Stimulated activated CD8-positive, alpha-beta memory T cell treated with anti-CD3 and anti-CD28 coated beads, Interleukin-7, amount 100 ng/mL, for 4 hours (primary cell): ENCODE measurements at places on chromosomes 11 and 22.

DNA sequence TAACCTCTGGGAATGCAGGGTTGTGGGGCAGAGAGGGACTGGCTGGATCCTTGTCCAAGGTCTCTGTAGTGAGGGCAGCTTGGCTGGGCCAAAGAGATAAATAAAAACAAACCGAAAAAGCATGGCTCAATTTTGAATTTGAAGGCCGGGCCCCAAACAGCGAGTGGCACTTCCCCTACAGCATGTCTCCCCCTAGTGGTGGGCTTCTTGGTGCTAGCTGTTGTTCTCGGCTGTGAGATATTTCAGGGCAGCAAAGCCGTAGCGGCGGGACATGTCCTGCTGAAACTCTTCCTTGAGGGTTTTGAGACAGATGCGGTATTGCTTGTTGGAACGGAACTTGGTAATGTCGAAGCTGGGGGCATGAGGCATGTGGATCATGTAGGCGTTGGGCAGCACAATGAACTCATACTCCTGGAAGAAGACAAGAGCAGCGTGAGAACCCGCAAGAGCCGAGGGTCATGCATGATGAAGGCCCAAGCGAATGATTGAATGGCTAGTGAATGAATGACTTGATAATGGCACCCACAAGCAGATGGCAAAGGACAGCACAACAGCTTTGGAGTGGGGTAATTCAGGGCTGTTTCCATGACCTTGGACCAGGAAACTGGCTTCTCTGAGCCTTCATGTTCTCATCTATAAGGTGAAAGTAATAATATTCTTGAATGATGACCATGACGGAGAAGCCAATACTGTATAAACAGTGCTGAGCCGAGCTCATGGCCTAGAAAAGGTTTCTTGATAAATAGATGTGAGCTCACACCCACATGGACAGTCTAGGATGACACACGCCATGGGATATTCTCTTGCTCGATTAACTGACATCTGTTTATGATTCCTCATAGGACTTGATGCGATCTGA lies 216.3 kb upstream of the SYN3 start:
- no peak for DNase-seq

- no peak for DNase-seq
Measured at GRCh38 chr11:28627690-28628255, 519.6 kb downstream of the METTL15 start.

DNA sequence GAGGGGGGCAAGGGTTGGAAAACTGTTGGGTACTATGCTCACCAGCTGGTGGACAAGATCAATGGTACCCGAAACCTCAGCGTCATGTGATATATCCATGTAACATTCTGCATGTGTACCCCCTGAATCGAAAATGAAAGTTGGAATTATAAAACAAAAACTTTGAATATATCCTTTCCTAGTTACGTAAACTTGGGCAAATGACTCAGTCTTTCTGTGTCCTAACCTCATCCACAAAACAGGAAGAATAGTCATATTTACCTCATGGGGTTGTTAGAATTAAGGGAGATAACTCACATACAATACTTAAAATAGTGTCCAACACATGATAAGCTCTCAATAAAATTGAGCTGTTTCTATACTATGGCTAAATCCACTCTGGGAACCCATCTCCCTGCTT lies 620.1 kb upstream of the KIRREL3 start:
- DNase-seq: no peak

GRCh38 chr22:34072585-34072984 lies 152.3 kb upstream of the LARGE1 start:
- no peak for DNase-seq

DNA sequence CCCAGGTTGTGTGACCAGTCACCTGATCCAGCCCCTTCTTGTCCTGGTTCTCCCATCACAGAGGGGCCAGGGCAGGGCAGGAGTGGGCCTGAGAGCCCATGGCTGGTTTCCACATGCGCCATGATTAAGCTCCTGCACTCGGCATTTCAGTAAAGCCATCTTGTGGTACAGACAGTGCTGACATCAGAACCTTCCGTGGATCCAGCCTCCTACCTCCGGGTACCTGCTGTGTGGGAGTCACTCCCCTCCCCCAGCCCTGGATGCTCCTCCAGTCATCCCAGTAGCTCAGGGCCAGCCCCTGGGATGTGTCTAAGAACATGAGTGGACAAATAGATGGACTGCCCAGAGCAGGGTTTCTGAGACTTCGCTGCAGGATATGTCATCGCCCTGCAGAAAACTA lies 22.1 kb upstream of the MGAT3 start:
- no peak for DNase-seq

DNA sequence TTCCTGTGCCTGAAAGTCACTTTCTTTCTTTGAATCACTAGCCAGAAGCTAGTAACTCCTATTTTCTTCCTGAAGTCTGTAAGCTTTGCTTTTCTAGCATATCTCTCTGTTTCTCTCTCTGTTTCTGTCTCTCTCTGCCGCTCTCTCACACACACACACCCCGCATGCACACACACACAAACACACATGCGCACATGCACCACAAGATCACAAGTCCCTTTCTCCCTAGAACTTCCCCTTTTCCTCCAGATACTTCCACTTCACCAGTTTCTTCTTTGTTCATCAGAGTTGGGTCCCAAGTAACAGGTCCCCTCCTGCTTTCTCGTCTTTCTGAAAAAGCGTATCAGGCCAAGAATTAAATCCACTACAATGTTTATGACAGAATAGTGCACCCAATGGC lies 148.5 kb upstream of the HSD17B12 start:
- no peak for DNase-seq

- DNase-seq: no peak
Measured at GRCh38 chr11:6468712-6469495, 4.8 kb downstream of the TRIM3 start.

- peak; percentile 63 for DNase-seq
Measured at GRCh38 chr22:42317008-42317407, 46.6 kb upstream of the TCF20 start.

DNA sequence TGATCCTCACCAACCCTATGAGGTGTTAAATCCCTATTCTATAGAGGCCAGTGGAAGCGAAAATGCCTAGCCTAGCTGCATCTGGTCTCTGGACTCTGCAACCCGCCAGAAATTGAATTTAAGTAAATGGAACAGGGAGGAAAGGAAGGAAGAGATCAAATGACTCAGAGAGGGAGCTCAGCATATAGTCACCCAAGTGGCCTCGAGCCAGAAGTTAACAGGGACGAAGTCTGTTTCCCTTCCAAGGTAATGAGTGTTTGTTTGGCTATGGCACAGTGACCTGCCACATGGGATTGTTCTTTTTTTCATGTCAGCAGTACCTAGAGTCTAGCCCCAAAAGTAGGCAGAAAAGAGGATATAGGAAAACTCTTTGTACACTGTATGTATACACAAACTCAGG lies 66.3 kb downstream of the PAK1 start:
- DNase-seq: no peak

DNA sequence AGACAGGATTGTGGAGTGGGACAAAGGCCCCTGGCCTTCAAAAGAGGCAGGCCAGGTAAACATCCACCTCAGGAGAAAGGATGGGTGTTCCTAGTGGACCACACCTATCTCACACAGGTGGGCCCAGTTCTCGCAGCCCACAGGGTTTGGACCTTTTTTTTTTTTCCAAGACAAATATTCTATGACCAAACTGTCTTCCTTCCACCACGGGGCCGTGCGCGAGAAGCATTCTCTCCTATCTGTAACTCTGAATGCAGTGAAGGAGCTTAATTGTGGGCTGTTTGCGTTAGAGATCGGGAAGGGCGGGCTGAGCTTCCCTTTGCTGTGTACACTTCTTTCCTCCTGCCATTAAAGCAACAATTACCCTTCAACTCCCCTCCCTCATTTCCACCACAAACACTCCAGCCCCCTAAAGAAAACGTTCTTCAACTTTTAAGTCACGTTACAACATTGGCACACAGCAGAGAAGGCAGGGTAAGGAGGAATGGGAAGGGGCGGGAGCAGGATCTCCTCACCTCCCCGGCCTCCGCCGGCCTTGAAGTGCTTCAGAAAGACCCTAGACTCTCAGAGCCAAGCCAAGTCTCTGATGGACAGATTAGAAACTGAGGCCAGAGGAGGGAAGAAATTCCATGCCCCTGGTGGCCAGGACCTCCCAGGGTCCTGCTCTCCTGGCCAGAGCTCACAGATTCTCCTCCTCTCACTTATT lies 238.4 kb downstream of the BUD13 start:
- no peak for DNase-seq

DNA sequence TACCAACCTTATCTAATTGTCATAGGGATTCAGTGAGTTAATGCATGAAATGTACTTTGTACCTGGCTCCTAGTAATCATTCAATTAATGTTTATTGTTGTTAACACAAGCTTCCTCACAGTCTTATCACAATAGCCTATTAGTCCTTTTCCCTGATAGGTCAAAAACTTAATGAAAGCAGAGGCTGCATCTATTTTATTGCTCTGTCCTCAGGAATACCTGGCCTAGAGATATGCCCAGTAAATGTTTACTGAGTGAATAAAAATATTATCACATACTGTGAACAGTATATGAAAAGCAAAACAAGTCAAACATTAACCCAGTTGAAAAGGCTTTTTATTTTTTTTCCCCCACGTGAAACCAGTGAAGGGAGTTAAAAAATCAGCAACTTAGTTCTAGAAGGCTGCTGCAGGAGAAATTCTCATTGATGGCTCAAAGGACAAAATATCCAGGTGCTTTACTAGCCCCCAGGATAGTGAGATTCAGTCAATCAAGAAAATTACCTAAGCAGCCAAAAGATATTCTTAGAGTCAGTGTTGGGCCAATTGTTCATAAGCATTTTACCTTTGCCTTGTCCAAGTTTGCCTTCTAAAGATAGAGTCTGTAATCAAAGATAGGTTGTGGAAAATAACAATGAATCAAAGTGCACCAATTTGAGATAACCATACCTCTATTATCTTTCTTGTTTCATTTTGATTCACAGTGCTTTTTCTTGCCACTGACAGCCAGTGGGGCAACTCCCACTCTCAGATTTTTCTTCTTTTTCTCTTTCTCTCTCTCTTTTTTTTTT lies 34.4 kb upstream of the SLC6A5 start:
- DNase-seq: no peak

GRCh38 chr11:119493712-119494111 lies 70.7 kb upstream of the THY1 start:
- DNase-seq: no peak

DNA sequence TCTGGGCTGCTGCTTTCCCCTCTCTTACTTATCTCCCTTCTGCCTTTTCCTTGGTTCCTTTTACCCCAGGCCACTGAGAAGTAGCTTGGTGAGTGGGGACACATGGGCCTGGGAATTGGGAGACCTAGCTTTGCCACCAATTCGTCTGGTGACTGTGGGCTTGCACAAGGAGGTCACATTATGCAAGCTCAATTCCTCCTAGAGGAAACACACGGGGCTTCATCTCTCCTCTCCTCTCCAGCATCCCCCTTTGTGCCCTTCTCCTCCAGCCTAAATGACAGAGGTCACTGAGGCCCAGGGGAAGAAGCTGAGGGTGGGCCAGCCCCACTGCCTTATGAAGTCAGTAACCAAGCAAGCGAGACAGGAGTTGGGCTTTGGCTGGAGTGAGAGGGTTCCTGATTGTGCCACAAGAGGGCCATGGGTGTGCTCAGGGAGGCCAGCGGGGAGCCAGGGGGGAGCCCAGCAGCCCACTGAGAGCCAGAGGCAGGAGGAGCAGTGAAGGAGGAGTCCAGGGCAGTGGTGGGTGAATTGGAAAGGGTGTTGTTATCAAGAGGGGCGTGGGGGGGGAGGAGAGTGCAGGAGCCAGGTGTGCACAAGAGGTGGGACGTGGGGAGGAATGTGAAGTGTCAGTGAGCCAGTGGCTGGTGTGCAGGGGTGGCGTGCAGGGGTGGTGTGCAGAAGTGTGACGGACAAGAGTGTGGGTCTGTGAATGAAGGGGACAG lies 2.0 kb downstream of the CLCF1 start:
- no peak for DNase-seq

- no peak for DNase-seq
Measured at GRCh38 chr22:45762545-45763235, 91.1 kb downstream of the ATXN10 start.
